ENCODE measurements at places on chromosomes 12 and 14. TPM values are rescaled to one million over a fixed set of nuclear protein-coding genes. Genes with fewer than 3 reads are reported as not detected.

GRCh38 chr12:23750923-23751322, 198.5 kb downstream of the SOX5 start:
- DNase-seq, result peak; percentile 45

GRCh38 chr12:124851342-124851741, 12.3 kb downstream of the SCARB1 start:
- no peak for DNase-seq

DNA sequence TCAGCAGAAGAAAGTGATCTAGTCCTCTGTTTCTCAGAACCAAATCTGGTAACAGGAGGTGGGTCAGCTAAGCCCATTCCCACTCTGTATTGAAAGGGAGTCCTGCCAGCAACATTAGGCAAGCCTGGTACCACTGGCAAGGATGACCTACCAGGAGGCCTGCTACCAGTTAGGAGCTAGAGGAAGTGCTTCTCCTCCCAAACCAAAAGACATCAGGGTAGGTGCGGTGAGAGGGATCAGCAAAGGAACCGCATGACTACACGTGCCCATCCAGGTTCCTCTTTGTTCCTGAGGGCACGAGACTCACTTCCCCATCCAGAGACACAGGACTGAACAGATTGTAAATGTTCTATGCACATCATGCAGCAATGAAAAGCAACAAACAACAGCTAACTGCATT, 2.8 kb downstream of the KLRC4 start:
- no peak for DNase-seq

- DNase-seq, result no peak
Measured at GRCh38 chr14:39469094-39469710, 37.0 kb upstream of the FBXO33 start.

DNA sequence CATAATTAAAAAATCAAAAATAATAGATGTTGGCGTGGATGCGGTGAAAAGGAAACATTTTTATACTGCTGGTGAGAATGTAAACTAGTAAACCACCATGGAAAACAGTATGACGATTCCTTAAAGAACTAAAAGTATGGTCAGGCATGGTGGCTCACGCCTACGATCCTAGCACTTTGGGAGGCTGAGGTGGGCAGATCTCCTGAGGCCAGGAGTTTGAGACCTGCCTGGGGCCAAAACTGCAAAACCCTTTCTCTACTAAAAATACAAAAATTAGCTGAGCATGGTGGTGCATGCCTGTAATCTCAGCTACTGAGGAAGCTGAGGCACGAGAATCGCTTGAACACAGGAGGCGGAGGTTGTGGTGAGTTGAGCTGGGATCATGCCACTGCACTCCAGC, 195.7 kb upstream of the BMP4 start:
- DNase-seq, result no peak

- DNase-seq, result no peak
Measured at GRCh38 chr14:54116198-54116885, 159.7 kb upstream of the BMP4 start.

The NPFF gene
- total RNA-seq, result not detected

DNA sequence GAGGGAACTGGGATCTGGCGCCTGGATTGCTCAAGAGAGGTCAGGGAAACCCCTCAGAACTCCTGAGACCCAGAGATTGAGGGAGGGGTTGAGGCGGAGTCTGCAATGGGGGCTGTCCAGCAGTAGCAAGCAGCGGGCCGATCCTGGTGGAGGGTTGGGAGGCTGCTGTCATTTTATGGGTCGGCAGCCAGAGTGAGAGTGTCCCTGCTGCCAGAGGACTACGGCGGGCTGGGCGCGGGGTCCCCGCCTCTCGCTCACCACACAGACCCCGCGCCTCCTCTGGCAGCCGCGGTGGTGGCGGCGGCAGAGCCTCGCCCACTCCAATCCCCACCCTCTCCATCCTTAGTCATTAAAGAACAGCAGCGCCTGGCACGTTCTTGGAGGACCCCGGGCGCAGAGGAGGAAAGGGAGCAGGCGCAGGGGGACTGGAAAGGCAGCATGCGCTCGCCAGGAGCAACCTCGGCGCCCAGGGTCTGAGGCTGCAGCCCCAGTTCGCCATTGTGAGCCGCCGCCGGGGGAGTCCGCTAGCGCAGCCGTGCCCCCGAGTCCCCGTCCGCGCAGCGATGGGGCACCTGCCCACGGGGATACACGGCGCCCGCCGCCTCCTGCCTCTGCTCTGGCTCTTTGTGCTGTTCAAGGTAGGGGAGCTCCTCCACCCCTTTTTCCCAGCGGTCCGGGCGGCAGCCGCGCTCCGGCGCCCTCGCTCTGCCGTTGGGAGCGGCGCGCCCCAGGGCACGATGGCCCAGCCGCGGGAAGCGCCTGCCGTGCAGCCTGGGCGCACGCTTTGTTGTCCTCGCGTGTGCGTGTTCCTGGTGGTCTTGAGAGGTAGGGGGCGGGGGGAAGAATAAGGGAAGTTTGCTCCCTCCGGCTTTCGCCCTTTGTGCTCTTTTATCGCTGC, at the start of gene PTPRO:
Gene PTPRO (plus strand): TSS at position 345 of the 898 bp plus-strand sequence.
- DNase-seq, result no peak

Measured in fibroblast of lung (primary cell).